ENCODE measurements at places on chromosomes 7 and 10.

DNA sequence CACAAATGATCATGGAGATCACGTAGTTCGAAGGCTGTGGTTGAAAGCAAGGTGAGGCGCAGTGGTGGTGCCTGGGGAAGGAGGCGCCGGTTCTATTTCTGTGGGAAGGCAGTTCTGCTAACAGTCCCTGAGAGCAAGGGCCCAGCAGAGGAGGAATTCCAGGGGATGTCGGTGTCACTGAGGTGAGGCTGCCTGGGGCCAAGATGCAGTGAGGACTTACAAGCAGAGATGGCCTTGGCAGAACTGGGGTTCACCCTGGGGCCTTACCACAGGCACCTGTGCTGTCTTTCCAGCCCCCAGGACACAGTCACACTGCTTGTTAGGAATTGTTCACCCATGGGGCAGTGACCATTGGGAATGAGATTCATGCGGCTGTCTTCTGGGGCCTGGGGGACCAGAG, 26.7 kb downstream of the GBX1 start:
- DNase-seq = peak; percentile 9

GRCh38 chr10:109939315-109939961, 16.1 kb upstream of the XPNPEP1 start:
- no peak for DNase-seq

GRCh38 chr7:50657912-50658311, 92.7 kb upstream of the DDC start:
- DNase-seq = no peak

DNA sequence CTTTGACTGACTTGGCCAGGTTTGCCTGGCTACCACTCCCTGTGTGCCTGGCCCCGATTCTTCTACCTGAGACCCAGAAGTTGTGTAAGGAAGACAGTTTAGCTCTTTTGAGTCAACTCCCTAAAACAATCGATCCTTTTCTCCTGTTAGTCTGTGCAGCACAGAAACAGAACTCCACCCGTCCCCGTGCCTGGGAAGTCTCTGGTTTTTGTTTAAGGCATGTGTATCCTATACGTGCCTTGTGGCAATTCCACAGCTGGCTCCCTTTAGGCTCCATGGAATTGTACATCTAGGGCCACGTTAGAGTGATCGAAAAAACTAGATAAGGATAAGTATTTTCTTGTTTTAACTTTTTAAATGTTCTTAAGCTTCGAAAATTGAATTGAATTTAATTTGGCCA, 131.6 kb downstream of the BICC1 start:
- no peak for DNase-seq

DNA sequence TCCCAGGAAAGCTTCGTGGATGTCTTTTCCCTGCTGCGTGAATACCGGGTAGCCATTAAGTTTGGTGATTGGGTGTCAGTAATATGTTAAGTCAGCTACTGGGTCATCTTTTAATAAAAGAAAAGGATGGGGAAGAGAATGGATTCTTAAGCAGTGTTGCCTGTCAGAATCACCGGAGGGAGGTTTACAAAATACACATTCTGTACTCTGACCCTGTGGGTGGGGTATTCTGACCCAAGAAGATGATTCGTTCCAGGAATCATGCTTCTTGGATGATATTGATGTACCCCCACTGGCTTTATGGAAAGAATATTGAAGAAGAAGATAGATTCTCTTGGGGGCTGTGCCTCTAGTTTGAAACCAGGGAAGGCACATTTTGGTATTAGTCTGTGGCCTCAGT, 18.3 kb downstream of the SGPL1 start:
- DNase-seq = no peak

DNA sequence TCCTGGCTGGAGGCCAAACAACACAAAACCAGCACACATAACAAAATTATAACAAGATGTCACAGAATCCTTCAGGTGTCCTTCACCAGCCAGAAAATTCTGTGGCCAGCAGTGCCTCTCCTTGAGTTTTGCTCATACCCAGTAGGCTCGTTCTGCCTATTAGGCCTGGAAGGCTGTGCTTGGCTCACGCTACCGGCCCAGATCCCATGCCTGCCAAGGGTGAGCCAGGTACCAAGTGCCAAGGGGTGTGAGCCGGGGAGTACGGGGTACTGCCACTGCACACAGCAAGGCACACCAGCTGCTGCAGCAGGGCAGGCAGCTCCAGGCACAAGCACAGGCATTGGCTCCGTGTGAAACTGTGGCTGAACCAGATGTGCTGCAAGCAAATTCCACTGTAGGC, 1562.0 kb downstream of the REEP3 start:
- DNase-seq = no peak

DNA sequence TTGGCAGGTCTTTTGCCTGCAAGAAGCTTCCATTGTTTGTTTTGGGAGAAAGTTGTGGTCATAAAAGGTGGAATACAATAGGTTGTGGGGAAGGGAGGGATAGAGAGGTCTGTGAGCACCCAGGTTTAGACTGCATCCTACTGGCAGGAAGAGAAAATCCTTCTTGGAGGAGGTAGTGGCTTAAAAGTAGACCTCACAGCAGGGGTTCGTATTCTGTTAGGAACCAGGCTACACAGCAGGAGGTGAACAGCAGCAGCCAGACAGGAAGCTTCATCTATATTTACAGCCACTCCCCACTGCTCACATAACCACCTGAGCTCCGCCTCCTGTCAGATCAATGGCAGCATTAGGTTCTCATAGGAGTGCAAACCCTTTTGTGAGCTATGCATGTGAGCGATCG, 245.3 kb downstream of the NSUN6 start:
- DNase-seq = no peak

- DNase-seq = no peak
These were observed 701.4 kb downstream of the PARD3 start for GRCh38 chr10:34113504-34114225.

GRCh38 chr10:28922127-28922526, 244.8 kb downstream of the BAMBI start:
- no peak for DNase-seq

DNA sequence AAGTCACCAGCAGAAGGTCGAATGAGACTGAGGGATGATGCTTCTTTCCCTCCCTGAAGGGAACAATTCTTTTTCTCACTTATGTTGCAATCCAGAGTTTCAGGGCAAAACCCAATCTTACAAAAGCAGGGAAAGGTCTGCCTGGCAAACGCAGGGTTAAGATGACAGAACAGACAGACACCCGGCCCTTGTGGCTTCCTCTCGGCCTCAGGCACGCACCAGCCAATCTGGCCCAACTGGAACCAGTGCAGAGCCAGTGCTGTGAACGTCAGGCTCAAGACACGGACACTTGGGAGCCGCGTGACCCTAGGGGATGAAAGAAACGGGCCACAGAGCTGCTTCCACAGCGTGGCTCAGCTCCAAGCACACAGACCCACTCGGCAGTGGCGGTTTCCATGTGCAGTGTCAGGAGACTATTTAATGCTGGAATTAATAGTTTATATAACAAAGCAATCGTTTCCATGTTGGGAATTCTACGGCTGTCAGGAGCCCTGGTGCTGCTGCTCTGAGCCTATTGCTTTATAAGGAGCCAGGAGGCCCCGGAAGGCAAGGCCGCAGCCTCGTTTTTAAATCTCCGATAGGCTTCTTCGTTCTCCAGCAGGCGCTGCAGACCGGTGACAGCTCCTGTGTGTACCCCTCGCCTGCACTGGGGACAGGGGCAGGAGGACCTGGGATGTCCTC, 198.4 kb downstream of the DIP2C start:
- DNase-seq = no peak

DNA sequence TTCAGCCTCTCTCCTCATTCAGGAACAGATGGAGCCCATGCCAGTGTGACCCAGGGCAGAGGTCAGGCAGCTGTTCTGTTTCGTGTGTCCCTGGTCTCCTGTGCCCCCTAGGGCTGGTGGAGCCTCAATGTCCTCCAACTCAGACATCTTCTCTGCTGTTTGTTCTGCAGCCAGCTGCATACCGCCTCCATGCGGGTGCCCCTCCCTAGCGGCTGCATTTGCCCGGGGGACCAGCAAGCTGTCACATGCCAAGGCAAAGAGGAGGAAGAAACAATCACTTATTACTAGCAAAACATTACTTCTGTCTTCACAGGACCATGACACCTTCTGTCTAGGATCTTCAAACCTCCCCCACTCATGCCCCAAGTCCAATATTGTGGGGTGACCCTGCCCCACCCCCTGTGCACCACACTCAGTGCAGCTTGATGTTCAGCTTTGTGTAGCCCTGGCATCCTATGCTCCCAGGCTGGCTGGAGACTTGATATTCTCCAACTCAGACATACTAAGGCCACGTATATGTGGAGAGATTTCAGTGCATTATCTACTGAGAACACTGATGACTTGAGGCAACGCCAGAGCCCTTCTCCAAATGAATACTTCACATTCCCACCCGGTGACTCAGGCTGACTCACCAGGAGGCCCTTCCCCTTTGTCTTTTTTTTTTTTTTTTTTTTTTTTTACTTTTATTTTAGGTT, 188.9 kb downstream of the SKIDA1 start:
- DNase-seq = no peak

GRCh38 chr7:136359333-136359903, 382.3 kb upstream of the MTPN start:
- no peak for DNase-seq

DNA sequence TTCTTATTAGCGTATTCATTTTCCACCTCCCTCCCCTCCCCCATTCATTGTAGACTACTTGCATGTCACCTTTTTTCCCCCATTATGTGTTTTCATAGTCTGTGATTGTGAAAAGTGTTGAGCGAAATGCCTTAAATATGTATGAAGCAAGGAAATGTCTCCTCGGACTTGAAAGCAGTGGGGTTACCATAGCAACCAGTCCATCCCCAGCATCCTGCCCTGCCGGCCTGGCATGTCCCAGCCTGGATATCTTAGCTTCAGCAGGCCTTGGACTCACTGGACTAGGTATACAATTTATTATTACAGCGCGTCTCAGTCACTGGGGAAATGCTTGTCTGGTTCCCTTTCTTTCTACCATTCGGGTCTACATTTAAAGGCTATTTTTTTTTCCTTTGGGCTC, 283.6 kb downstream of the BICC1 start:
- no peak for DNase-seq

DNA sequence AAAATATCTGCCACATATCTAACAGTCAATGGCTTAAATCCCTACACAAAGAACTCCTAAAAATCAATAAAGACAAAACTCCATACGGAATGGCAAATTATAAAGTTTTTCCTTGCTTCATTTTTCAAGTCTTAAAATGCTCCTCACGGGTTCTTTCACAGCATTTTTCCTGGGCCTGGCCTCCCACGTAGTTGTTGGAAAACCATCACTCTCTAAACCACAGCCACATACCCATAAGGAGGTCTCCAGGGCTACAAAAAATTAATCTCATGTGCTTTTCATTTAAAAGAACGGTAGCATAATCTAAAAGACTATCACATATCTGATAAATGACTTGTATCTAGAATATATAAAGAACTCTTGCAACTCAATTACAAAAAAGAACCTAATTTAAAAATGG, 2.9 kb downstream of the COA1 start:
- DNase-seq = no peak

DNA sequence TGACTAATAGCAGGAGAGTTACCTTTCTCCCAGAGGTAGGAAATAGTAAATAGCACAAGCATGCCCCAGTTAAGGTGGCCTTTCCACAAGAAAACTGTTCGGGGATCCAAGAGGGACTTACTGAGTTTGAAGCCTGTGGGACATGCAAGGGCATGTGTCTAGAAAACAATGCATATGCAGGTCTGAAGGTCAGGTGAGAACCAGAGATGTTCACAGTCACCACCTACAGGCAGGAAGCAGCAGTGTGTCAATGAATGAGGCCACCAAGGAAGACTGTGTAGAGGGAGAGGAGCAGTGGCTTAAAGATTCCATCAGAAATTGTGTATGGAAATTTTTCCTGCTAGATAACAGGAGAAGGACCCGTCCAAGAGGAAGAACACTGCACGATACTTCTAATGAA, 66.0 kb downstream of the CALD1 start:
- no peak for DNase-seq

GRCh38 chr7:31883761-31884164, 186.4 kb downstream of the PDE1C start:
- no peak for DNase-seq

GRCh38 chr10:75736151-75736640, 304.8 kb downstream of the LRMDA start:
- no peak for DNase-seq

- DNase-seq = no peak
These were observed 389.9 kb upstream of the AKR1E2 start for GRCh38 chr10:4436103-4436502.

DNA sequence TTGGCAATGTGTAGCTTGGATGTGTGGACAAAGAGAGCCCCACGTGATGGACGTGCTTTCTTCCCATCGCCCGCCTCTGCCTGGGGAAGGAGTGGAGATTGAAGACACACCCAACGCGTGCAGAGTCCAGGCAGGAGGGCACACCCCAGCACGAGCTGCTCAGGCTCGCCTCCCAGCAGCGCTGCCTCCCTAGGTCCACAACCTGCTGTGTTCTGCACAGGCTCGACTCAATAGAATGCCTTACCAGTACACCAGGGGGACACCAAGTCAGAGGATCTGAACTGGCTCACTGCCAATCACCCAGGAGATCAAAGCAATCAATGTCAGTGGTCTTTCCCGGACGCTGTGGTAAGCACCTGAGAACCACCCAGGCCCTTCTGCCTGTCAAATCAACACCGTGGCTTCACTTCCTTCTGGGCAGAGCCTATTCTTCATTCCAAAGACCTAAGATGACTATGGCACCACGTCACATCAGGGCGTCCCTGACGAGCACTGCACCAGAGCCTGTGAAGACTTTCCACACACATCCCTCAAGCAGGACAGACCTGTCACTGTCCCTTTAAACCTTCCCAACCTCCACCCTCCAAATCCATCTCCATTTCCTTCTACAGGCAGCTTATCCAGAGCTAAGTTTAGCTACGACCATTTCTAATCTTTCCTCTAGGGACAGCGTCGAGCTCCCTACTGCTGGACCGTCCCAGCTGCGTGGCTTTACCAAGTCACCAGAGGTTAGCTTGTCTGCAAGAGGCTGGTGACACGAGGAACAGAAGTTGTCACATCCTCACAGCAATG, 72.3 kb downstream of the AMZ1 start:
- DNase-seq = peak; percentile 39

DNA sequence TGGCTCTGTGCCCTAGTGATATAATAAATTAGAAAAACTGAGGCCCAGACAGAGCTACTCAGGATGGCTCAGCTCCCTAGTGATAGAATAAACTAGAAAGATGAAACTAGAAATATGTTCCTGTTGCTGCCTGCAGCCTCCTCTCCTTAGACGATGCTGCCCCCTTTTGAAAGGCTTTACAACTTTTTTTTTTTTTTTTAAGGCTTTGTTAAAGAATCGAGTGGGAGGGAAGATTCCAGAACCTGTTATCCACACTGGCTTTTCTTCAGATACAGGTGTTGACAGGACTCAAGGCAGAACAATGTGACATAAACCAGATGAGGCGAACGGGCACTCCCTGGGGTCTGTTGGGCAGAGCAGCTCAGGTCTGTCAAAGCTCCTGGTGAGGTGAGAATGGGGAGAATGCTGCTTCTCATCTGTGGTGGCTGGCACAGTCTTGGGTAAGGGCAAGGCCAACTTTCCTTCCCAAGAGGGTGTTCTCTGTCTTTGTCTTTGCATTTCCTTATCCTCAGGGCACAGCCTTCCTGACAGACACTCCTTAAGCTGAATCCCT, 175.1 kb downstream of the COBL start:
- no peak for DNase-seq

DNA sequence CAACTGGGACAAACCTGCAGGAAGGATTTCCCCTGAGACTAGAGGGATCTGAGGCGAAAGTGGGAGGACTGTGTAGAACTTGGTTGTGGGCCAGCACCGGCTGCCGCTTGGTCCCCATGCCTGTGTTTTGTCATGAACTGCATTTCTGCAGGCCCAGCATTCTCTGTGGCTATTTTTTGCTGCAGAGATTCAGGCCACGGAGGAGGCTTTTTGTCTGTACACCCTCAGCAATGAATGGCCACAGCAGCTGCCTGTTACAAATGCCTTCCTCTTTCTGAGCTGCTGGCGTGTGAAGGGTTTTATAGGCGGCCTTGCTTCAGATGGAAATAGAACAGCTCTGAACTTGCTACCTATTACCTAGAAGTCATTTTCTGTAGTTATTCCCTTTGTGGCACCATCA, 164.4 kb downstream of the SH2D4B start:
- no peak for DNase-seq

Measured in CD4-positive, alpha-beta T cell treated with Interleukin-4 for 1 hour (primary cell).